Stromal cell of bone marrow (primary cell): ENCODE measurements at places on chromosomes 2 and 18.
A peak's percentile ranks its signal among the peaks of the same experiment; 100 is the strongest.

GRCh38 chr2:233165895-233166661 is 85.4 kb upstream of the ATG16L1 start:
- DNase-seq = peak; percentile 23

- DNase-seq = no peak
Measured at GRCh38 chr2:238667639-238668038, 180.2 kb upstream of the TWIST2 start.

GRCh38 chr2:85215081-85215447 is 81.9 kb downstream of the TCF7L1 start:
- DNase-seq = no peak

DNA sequence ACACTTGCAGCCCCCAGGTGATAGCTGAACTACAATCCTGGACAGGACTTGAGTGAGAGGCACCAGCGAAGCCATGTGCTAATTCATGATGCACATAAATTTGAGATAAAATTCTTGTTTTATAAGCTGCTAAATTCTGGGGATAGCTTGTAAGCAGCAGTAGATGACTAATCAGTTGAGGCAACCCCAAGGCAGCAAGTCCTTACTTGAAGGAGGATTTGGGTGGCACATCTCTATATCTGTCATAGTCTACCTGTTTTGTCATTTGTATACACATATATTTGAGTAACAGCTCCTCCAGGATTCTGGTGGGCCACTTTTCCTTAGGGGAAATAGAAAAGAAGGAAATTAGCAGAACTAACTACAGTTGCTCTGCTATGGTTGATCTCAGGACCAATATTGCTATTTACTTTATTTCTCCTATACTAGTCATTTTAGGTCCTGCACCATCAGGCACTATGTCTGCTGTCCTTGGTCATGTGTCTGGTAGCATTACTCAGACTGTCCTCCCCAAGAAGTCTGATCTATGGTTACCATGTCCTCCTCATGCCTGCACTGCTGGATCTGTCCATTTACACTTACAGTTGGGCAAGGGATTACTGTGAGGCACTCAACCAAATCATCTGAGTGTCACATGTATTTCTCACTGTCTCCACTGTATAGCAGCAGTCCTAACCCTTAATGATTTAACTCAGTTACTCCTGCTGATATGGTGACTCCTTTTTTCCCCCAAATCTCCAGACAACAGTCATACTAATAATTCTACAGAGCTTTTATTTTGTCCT is 436.0 kb upstream of the CWC22 start:
- DNase-seq = no peak

DNA sequence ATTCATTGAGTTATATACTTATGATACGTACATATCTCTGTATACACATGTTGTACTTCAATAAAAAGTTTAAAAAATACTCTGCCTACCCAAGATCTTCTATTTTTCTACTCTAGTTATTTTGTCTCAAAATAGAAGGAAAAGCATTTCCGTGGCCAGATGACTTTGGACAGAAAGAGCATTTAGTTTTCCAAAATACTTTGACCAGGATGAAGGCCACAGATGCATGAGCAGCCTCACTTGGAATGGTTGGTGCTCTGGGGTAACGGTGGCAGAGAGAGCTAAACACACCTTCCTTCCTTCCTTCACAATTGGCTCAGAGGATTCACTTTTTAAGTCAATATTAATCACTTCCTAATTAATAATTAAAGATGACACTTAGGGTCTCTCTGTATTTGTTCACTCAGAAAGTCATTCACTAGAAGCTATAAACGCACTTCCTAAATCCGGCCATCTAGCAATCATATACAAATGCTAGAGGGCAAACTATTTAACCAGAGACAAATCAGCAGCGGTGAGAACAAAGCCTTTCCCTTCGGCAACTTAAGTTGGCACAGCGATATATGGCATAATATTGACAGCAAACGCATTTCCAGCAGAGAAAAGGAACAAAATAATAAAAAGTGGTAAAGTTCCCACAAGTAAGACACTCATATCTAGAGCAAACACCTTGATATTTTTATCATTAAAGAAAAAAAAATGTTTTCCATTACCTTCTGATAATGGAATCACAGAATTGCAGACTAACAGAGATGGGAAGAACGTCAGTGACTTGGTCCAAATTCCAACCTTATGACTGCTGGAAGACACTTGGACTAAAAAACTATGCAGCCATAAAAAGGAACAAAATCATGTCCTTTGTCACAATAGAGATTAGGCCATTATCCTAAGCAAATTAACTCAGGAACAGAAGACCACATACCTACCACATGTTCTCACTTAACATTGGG is 55.9 kb upstream of the NARS1 start:
- no peak for DNase-seq

DNA sequence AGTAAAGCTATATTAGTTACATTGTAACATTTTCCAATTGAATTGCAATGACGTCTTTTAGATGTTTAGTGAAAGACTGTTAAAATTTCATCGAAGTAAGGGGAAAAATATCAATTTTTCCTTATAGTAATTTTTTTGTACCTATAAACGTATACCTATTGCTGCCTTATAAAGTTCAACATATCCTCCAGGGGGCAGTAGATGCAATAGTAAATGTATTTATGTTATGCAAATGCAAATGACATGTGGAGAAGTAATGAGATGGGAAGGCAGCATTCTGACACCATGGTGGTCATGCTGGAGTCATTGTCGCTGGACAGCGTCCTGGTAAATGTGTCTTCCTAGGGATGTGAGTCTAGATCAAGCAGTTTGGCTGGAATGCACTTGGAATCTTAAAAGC is 38.7 kb downstream of the MSTN start:
- peak; percentile 17 for DNase-seq

GRCh38 chr18:24072743-24073142 is 58.2 kb downstream of the TTC39C start:
- no peak for DNase-seq

DNA sequence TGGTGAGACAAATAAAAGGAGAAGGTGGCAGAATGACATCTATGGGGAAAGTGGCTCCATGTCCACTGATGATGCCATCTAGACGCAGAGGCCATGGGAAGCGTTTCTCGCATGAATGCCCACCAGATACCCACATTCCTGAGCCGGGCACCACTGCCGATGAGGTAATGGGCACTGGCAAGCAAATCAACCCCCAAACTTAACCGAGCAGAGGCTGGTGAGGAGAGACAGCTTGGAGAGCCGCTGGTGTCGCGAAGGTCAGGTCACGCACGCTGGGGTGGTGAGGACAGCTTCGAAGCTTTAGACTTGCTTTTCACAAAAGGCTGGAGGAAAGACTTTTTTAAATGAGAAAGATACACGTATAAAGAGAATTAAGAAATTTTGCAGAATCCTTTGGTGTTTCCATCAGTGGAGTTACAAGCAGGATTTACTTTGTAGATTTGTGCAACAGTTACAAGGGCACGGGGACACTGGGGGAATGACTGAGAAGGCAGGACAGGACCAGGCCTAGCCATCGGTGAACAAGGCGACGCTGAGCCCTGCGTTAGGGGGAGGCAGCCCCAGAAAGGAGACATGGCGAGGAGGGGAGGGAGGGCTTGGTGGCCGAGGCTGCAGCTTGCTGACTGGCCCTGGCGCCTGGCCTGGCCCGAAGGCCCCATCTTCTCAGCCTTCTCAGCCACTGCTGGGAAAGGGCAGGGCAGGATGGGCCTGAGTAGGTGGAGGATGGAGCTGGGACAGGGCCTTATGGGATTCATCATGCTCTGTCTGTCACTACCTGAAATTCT is 83.9 kb upstream of the HDAC4 start:
- DNase-seq = no peak

DNA sequence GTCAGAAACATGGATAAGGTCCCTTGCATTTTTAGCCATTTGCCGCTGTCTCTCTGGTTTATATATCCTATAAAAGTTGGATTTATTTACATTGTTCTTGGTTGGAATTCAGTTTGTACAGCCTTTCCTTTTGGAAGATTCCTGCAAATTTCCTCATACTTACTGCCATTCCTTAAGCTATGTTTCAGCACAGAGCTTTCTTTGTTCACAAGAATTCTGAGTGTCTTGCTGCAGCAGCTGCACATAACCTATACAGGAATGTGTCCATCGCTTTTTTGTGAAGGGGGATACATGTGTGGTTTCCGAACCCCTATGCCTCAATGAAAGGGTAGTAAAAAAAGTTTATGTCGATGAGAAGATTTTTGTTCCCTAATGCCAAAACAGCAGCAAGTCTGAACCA is 48.3 kb upstream of the CCDC68 start:
- DNase-seq = no peak

DNA sequence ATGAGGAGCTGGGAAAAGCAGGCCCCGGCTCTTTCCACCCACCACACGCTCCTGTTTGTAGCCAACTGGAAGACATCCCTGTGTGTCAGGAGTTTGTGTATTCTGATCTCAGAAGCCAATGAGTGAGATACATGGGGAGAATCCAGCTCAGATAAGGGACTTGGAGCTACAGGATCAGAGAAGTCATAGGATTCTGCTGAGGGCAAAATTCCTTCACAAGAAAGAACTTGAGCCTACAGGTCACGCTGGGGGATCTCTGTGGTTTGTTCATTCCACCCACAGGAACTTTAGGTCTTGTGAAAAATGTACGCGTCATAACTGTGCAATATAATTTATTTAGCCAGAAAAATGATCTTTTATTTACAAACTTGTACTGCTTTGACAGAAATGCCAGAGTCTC is 80.1 kb upstream of the SMIM21 start:
- no peak for DNase-seq

GRCh38 chr2:237529452-237530402 is 36.6 kb upstream of the PRLH start:
- DNase-seq = no peak

DNA sequence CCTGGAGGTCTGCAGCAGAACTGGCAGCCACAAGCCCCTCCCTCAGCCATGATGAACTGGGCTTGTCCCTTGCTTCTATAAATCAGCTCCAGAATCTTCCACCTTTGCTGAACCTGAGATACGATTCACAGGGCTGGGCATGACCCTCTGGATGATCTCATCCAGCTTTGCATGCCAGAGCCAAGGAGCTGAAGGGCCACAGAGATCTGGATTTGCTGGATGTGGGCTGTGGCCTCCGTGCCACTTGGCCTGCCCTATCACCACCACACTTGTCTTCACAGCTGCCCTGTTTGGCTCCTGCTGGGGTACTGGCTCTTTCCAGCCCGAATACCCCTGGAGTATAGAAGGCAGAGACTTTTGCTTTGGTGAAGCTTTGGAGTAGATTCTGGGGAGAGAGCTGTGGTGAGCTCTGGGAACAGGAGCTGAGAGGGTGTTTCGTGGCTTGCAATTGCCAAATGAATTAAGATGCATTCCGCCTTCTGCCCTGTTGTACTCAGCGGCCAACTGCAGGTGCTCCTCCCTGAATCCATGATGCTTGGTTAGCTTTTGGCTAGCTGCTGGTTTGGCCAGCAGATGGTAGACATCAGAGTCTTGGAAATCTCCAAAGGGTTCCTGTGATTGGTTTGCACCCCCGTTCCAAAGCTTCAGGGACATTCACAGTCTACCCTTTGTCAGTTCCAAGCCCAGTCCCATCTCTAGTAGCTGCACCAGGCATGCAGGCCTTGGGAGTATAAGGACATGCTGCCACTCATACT is 30.9 kb upstream of the GIGYF2 start:
- DNase-seq = no peak

DNA sequence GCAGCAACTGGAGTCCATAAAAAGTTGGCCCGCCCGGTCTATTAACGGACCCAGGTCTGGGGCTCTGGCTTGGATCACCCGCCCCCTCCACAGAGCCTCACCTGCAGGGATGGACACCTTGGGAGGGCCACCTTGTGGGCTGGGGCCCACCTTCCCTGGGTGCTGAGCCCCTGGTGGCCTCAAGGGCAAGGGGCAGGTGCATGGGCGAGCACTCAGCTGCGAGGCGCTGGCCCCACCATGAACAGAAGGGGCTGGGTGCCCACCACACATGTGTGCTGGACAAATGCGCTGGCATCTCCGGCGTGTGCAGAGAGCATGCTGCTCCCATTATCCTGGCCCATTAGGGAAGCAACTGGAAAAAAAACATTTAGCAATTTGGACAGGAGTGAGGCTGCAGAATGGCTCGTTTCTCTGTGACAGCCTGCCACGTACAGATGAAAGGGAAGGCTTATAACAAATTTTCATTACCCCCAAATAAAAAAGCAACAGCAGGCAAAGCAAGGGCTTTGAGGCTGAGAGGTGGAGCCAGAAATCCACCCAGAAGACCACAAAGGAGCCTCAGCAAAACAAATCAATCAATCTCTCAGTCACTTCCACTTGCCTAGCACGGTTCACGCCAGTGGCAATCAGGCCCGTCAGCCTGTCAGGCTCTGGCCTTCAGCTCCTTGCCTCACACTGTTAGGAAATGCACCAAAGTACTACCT is 253.1 kb upstream of the ZNF521 start:
- DNase-seq = no peak

DNA sequence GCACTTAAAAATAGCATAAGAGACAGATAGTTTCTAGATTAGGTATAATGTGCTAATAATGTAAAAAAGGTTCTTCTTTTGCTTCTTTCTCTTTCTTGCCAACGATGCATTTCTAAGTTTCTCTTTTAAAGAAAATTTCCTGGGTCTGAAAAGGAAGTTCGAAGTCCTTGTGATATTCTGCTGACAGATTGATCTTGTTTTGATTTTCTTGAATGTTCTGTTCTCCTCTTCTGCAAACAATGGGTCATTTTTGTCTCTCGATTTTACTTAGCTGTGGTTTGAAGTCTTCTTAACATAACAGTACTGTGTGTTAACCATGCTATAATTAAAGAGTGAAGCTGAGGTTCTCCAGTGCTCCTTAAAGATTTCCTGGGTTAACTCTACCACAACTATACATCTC is 61.1 kb upstream of the ACYP2 start:
- no peak for DNase-seq

- DNase-seq = no peak
Measured at GRCh38 chr2:128406736-128407554, 88.3 kb upstream of the HS6ST1 start.

DNA sequence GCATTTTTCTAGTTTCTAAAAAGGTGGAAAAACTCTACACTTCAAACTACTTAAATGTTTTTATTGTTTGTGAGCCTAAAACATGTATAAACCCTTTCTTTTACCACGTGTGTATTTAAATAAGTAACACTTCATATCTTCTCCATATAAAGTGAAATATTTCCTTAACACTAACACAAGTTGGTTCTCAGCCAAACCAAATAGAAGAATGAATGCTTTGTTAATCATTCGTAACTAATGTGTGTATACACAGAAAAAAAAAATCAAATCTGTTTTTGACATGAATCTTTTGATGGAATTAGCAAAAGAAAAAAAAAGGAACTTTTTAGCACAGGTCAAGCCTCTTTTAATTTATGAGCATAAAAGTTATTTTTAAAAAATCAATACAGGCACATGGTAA is 89.3 kb downstream of the EHBP1 start:
- DNase-seq = no peak

- no peak for DNase-seq
Measured at GRCh38 chr2:114880046-114880445, 437.6 kb downstream of the DPP10 start.

DNA sequence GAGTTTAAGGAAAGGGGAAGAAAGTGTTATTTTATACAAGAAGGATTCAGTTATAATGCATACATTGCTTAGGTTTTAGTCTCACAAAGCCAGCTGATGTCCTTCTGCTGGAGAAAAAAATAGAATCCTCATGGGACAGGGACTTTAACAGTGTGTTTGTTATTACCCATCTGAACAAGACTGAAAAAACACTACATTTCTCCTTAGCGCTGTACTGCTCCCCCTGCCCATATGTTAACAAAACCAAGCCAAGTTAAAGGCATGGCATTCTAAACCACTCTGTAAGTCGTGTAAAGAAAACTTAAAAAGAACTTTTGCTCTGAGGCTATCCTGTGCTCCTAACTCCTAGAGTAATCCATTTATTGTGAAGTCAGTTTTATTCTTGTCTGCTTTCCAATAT is 102.6 kb upstream of the NYAP2 start:
- no peak for DNase-seq
